ENCODE measurements at places on chromosomes 13 and 19. TPM values are rescaled to one million over a fixed set of nuclear protein-coding genes. Genes with fewer than 3 reads are reported as not detected.

GRCh38 chr13:110392510-110393240 lies 85.6 kb downstream of the COL4A2 start:
- H3K27ac ChIP-seq: no peak overlapping the region
- no peaks in the 10 kb centered on the region for H3K4me1 ChIP-seq
- H3K27me3 ChIP-seq: peaks cover 62% of the 10 kb centered on the region
- no peaks in the 10 kb centered on the region for H3K36me3 ChIP-seq

- H3K36me3 ChIP-seq: no peaks in the 10 kb centered on the region
- H3K4me3 ChIP-seq: no peak overlapping the region
- H3K27ac ChIP-seq: no peak overlapping the region
- no peak for DNase-seq
Observed at GRCh38 chr13:76020421-76020955, 384.4 kb downstream of the LMO7 start.

- H3K36me3 ChIP-seq: no peaks in the 10 kb centered on the region
- H3K27ac ChIP-seq: no peak overlapping the region
- H3K4me3 ChIP-seq: no peak overlapping the region
Observed at GRCh38 chr19:23789246-23789645, 30.6 kb upstream of the ZNF681 start.

NLRP13 gene
- not detected for total RNA-seq

DNA sequence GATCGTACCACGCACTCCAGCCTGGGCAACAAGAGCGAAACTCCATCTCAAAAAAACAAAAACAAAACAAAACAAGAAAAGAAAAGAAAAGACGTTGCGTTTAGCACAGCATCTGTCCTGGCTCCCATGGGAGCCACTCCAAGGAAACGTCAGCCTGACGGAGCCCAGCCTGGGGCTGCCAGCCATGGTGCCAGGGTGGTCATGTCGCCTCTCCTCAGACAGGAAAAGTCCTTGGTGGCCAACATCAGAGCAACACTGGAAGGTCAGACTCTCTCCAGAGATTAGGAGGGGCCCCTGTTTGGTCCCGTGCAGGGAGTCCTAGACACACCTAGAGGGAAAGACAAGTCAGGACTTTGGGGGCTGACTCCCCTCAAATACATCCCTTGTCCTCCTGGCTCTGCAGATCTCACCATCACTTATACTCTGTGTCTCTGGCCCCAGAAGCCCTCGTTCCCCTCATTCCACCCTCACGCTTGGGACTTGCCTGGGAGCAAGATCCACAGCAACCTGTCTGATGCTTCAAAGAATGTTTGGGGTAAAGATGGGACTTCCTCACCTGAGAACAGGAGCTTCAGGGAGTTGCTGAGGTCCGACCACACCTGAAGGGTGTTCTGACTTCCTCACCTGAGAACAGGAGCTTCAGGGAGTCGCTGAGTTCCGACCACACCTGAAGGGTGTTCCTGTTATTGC lies 9.3 kb downstream of the LILRA4 start:
- H3K4me3 ChIP-seq: no peak overlapping the region
- peaks cover 4% of the 10 kb centered on the region for H3K4me1 ChIP-seq

DNA sequence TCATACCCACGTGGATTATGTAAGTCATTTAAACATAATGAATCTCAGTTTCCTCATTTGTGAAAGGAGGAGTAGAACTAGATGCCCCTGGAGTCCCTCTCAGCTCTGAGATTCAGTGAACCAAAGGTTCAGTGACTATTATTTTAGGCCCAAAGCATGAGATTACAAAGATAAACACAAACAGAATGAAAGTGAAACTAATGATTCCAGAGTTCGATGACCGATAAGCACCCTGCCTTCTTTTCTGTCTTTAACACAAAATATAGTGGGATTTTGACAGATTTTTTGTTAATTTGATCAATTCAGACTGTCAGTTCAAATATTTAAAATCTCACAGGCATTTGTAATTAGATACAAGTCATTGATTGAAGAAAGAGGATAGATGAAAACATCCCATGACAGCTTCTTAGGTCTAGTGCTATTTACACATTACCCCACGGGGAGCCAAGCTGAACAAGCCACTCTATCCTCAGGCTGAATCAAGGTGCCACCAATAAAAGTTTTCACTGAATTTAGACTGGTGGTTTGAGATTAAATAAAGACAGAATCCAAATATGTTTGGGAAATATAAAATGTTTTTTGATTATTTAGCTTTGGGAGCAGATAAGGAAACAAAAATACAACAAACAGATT lies 64.6 kb upstream of the RAP2A start:
- no peak overlapping the region for H3K4me3 ChIP-seq
- no peaks in the 10 kb centered on the region for H3K27me3 ChIP-seq
- DNase-seq: no peak
- H3K4me1 ChIP-seq: peaks cover 10% of the 10 kb centered on the region
- no peak overlapping the region for H3K27ac ChIP-seq
- H3K36me3 ChIP-seq: peaks cover 13% of the 10 kb centered on the region

DNA sequence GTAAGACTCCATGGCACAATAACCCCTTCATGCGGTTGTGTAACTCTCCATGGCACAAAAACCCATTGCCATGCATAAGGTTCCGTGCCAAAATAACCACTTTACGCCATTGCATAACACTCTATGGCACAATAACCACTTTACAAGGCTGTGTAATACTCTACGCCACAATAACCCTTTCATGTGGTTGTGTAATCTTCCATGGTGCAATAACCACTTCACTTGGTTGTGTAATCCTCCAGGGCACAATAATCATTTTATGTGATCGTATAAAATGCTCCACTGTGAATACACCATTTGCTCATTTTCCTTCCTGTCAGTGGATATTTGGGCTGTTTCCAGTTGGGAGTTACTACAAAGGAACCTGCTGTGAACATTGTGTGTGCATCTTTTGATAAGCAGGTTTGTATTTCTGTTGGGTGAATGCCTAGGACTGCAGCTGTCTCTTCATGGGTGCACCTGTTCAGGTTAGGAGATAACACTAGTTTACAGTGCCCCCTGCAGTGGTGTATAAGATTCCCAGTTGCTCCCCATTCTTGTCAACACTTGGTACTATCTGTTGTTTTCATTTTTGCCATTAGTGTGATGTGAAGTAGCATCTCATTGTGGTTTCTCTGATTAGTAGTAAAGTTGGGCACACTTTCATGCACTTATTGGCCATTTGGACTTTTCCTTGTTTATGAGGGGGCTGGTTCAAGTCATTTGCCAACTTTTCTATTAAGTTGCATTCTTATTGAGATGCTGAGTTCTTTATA lies 21.1 kb upstream of the ZSCAN18 start:
- no peak overlapping the region for H3K4me3 ChIP-seq
- no peak overlapping the region for H3K27ac ChIP-seq
- no peaks in the 10 kb centered on the region for H3K36me3 ChIP-seq

MAP4K1 gene
- total RNA-seq: not detected

ZGLP1 gene
- 0.56 TPM for total RNA-seq

GRCh38 chr19:6241680-6242377 lies 37.9 kb downstream of the MLLT1 start:
- H3K4me3 ChIP-seq: no peak overlapping the region
- H3K27me3 ChIP-seq: no peaks in the 10 kb centered on the region
- peaks cover 58% of the 10 kb centered on the region for H3K4me1 ChIP-seq
- peak overlapping the region; percentile 74 for H3K27ac ChIP-seq
- peak; percentile 88 for DNase-seq

NCR1 gene
- not detected for total RNA-seq

DNA sequence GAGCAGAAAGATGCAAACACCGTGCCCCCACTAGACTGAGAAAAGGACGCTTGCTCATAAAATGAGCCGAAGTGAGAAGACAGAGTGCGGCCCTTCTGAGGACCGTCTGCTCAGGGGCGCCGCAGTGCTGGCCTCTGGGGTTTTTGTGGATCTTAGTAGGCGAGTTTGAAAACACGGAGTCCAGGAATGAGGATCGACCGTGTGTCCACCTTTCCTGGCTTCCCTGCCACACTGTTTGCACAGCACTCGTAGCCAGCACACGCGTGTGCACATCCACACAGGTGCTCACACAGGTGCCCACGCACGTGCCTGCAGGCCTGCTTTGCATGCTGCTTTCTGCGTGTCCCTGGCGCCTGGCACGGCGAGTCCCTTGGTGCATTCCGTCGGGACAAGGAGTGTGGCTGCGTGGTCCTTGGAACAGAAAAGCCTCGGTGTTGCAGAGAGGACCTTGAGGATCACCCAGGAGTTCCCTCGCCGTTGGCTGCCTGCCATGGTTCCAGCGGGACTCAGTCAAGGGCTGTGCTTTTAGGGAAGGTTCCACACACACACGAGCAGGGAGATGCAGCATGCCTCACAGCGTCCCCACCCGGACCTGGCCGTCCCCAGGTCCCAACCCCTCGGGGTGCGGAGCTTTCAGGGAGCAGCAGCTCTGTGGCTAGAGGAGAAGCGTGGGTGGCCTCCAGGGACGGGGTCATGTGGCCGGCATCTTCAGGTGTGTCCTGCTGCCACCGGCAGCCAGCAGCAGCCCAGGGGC lies 10.1 kb upstream of the ZNF554 start:
- DNase-seq: no peak
- H3K4me3 ChIP-seq: no peak overlapping the region
- H3K27ac ChIP-seq: no peak overlapping the region
- peaks cover 18% of the 10 kb centered on the region for H3K4me1 ChIP-seq
- H3K27me3 ChIP-seq: no peaks in the 10 kb centered on the region

- peaks cover 24% of the 10 kb centered on the region for H3K36me3 ChIP-seq
- peaks cover 55% of the 10 kb centered on the region for H3K4me1 ChIP-seq
- DNase-seq: no peak
- H3K27ac ChIP-seq: no peak overlapping the region
Observed at GRCh38 chr19:44754750-44755080, 6.2 kb downstream of the BCL3 start.

DNA sequence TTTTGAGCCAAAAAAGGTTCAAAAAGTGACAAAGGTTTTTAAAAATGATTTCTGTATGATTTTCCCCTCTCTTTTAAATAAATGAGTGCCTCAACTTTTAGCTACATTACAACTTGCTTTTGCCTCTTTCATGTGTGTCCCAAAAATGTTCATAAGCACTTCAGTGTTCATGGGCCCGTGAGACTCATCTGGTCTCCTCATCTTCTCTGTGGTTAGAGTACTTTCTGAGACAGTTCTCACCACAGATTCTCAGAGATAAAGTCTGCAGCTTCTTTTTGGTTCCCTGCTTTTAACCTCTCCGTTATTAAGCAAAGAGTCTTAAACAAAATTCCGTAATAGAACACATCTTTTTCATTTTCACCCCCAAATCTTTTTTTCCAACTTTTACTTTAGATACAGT lies 156.9 kb downstream of the DLEU7 start:
- no peaks in the 10 kb centered on the region for H3K27me3 ChIP-seq
- DNase-seq: no peak
- no peaks in the 10 kb centered on the region for H3K36me3 ChIP-seq
- H3K27ac ChIP-seq: no peak overlapping the region
- no peak overlapping the region for H3K4me3 ChIP-seq

DNA sequence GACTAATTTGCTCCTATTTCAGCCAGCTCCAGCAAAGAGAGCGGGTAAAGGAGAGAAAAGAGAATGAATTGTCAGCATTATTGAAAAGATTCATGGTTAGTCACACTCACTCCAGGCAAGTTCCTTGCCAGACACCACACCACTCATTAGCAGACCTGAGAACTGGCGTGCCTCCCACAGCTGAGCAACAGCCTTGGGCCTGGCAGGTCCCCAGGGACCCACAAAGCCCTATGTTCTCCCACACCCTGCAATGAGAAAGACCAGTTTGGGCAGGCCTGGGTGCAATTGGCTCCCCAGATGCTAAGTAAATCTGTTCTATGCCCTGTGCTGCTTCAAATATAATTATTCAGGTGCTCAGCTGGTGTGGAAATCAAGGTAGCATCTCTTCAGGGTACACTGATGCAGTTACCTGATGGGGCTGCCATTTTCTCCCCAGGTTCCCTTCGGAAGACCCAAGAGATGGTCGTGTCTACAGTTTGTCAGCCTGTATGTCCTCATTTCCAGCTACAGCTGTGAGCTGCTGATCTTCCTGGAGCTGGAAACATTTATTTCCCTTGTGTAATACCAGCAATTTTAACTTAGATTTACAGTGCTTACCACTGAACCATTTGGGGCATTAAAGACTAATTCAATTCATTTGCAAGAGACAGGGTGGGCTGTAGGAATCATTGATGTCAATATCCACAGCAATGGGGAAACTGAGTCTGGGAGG lies 405.0 kb downstream of the COG6 start:
- peak overlapping the region; percentile 3 for H3K27ac ChIP-seq
- DNase-seq: no peak
- no peak overlapping the region for H3K4me3 ChIP-seq
- H3K36me3 ChIP-seq: no peaks in the 10 kb centered on the region
- H3K4me1 ChIP-seq: peaks cover 68% of the 10 kb centered on the region
- no peaks in the 10 kb centered on the region for H3K27me3 ChIP-seq

DNA sequence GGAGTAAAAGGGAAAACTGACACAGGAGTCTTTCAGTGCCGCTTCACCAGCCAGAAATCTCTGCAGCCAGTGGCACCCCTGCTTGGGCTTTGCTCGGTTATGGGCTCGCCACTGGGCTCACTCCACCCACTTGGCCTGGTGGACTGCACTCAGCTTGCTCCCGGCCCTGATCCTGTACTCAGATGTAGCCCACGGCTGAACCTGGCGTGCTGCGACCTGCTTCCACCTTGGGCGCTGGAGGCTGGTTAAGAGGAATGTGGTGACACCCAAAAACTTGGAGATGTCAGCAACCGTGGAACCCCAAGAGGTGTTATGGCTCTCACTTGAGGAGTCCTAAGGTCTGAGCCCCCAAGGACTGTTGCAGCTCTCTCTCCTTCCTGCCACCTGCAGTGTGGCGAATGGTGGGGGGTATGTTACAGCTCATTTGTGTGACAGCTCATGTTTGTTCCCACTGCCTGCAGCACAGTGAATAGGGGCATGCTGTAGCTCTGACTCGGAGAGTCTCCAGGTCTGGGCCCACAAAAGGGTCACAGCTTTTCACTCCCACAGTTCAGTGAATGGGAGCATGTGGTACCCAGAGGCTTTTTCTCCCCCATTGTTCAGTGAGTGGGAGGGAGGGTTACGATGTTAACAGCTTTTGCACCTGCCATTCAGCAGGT lies 1124.5 kb upstream of the ATXN8OS start:
- no peaks in the 10 kb centered on the region for H3K36me3 ChIP-seq
- no peaks in the 10 kb centered on the region for H3K4me1 ChIP-seq
- no peak overlapping the region for H3K27ac ChIP-seq
- H3K27me3 ChIP-seq: no peaks in the 10 kb centered on the region

GRCh38 chr13:78829821-78830220 lies 170.9 kb upstream of the OBI1 start:
- no peaks in the 10 kb centered on the region for H3K36me3 ChIP-seq
- DNase-seq: no peak
- no peak overlapping the region for H3K27ac ChIP-seq
- no peaks in the 10 kb centered on the region for H3K27me3 ChIP-seq

GRCh38 chr19:2270157-2270422 lies 11.9 kb downstream of the PEAK3 start:
- peaks cover 60% of the 10 kb centered on the region for H3K4me1 ChIP-seq
- DNase-seq: no peak
- H3K27me3 ChIP-seq: no peaks in the 10 kb centered on the region

- no peaks in the 10 kb centered on the region for H3K27me3 ChIP-seq
- H3K4me1 ChIP-seq: no peaks in the 10 kb centered on the region
- H3K4me3 ChIP-seq: no peak overlapping the region
- H3K27ac ChIP-seq: no peak overlapping the region
- H3K36me3 ChIP-seq: no peaks in the 10 kb centered on the region
- DNase-seq: no peak
Observed at GRCh38 chr13:110331362-110331761, 24.3 kb downstream of the COL4A2 start.
